Trophoblast cell (in vitro differentiated cells and primary cell): ENCODE measurements at places on chromosomes 7 and 10.

DNA sequence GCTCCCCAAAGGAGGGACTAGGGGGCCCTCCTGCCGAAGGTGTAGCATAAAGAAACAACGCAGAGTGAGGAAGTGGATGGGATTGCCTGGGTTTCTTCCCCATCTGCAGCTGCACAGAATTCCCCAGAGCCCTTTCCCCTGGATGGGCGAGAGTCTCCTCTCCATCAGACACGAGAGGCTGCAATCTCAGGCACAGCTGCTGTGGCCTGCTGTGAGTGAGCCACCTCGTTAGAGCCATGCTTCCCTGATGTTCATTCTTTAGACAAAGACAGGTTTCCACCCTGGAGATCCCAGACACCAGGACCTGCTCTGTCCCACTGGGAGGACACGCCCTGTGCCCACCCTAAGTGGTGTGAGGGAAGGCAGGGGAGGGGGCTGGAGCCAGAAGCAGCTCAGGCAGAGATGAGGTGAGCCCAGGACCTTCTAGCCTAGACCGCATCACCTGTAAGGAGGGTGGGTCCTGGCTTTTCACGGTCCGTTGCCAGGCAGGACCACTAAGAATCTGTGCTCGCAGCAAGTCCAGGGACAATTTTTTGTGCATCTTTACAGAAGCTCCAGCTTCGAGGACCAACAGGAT lies 268.6 kb upstream of the TCERG1L start:
- no peak overlapping the region for H3K4me3 ChIP-seq
- DNase-seq = no peak
- H3K27me3 ChIP-seq = no peaks in the 10 kb centered on the region
- no peaks in the 10 kb centered on the region for H3K36me3 ChIP-seq
- H3K4me1 ChIP-seq = no peaks in the 10 kb centered on the region
- no peak overlapping the region for H3K27ac ChIP-seq

DNA sequence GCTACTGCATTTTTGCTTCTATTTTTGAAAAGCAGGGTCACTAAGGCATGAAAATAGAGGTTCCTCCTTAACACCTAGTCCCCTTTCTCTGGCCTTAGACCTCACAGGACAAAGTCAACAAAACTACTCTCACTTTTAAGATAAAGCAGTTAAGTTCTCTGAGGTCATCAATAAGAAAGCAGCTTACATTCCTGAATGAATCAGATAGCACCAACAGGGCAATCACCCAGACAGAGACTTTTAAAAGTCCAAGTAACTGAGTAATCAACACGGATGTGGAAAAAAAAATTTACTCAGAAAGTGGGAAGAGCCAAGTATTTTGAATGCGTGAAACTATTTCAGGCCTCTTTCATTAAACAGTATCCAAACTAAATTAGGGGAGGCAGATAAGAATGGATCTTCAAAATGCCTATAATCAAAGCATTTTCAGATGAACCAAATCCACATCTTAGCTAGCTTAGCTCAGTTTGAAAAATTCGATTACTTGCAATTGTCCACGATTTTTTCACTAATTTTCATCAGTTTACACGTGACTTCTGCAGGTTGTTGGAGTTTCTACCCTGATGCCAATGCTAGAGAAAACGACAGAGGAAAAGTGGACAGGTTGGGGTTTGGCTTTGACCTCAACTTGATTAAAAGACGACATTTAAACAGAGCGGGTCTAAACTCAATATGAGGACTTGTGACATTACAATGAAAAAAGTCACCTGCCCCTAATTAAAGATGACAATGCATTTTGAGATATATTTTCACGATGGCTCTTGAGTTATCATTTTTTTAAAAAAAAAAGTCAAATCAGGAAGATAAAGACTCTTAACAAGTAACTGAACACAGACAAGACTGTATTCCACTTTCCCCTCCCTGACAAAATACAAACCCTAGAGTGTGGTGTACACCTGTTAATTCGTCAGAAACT lies 1.6 kb downstream of the BEND7 start:
- no peak overlapping the region for H3K4me3 ChIP-seq
- peak; percentile 52 for DNase-seq
- peak overlapping the region; percentile 18 for H3K27ac ChIP-seq

- no peaks in the 10 kb centered on the region for H3K36me3 ChIP-seq
- no peak overlapping the region for H3K27ac ChIP-seq
- no peaks in the 10 kb centered on the region for H3K4me1 ChIP-seq
- H3K27me3 ChIP-seq = no peaks in the 10 kb centered on the region
- no peak for DNase-seq
These were observed 20.3 kb upstream of the SAMD8 start for GRCh38 chr10:75091146-75091545.

GRCh38 chr10:100510533-100511308 lies 8.9 kb downstream of the SEC31B start:
- no peak overlapping the region for H3K27ac ChIP-seq
- H3K36me3 ChIP-seq = peaks cover 6% of the 10 kb centered on the region
- DNase-seq = no peak
- peaks cover 24% of the 10 kb centered on the region for H3K4me1 ChIP-seq

- H3K27me3 ChIP-seq = no peaks in the 10 kb centered on the region
- DNase-seq = peak; percentile 40
- no peak overlapping the region for H3K4me3 ChIP-seq
- no peak overlapping the region for H3K27ac ChIP-seq
- no peaks in the 10 kb centered on the region for H3K4me1 ChIP-seq
These were observed 4.7 kb upstream of the NRF1 start for GRCh38 chr7:129606803-129607202.

DNA sequence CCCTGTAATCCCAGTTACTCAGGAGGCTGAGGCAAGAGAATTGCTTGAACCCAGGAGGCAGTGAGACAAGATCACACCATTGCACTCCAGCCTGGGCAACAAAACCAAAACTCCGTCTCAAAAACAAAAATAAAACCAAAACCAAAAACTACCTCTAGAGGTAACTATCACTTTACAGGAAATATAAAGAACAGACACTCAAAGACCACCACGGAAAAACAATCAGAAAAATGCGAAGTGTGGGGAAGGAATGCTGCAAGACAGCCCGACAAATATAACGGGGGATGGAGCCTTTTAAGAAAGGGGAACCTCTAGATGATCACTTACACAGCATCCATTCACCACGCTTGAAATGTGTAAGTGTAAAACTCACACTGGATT lies 4.3 kb downstream of the HNRNPF start:
- H3K4me3 ChIP-seq = no peak overlapping the region
- peaks cover 8% of the 10 kb centered on the region for H3K4me1 ChIP-seq
- H3K27ac ChIP-seq = no peak overlapping the region
- H3K27me3 ChIP-seq = no peaks in the 10 kb centered on the region

- no peak overlapping the region for H3K27ac ChIP-seq
- no peak for DNase-seq
- no peaks in the 10 kb centered on the region for H3K27me3 ChIP-seq
- no peak overlapping the region for H3K4me3 ChIP-seq
These were observed 29.8 kb downstream of the ZMIZ1 start for GRCh38 chr10:79098596-79099015.
